ENCODE measurements at places on chromosomes 16 and 17. TPM values are rescaled to one million over a fixed set of nuclear protein-coding genes. Genes with fewer than 3 reads are reported as not detected.

GRCh38 chr17:64281962-64282752 is 19.1 kb upstream of the TEX2 start:
- no peak overlapping the region for H3K4me3 ChIP-seq
- no peaks in the 10 kb centered on the region for H3K36me3 ChIP-seq
- no peaks in the 10 kb centered on the region for H3K4me1 ChIP-seq
- H3K27ac ChIP-seq = no peak overlapping the region
- peak; percentile 62 for DNase-seq

DNA sequence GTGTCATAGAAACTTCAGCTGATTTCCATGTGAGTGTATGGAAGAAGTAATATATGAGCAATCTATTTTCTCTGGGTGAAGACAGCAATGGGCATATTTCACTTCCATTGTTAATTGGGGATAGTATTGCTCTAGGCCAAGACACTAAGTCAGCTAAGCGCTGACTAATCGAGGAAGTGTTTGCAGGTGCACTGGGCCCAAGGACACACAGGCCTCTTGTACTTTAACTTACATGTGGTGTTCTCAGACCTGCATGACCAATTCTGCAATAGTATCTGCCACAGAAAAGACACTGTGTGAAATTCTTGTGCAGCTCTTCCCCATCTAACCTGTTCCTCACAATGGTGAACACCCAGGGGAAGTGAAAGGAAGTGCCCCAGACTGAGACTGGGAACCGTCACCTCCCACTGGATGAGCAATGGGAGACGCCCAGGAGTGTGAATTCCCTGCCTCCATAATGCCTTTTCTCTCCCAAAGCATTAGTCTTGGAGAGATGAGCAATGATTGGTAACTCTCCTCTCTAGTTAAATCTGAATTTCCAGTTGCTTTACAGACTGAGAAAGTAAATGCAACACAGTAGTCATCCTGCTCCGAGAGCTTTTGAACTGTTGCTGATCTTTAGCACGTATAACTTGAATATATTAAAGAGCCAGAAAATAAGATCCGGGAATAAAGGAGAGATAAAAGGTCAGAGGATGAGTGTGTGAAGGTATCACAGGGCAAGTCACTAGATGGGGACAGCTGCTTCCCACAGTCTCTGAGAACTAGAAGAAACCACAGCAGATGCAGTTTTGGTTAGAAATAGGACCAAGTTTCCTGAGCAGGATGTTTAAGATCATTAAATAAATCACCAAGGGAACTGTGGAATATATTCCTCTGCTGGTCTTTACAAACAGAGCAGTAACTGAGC is 82.6 kb downstream of the CDK5R1 start:
- H3K27ac ChIP-seq = no peak overlapping the region
- H3K4me3 ChIP-seq = no peak overlapping the region
- peak; percentile 37 for DNase-seq
- no peaks in the 10 kb centered on the region for H3K4me1 ChIP-seq
- H3K36me3 ChIP-seq = no peaks in the 10 kb centered on the region
- H3K27me3 ChIP-seq = no peaks in the 10 kb centered on the region

DNA sequence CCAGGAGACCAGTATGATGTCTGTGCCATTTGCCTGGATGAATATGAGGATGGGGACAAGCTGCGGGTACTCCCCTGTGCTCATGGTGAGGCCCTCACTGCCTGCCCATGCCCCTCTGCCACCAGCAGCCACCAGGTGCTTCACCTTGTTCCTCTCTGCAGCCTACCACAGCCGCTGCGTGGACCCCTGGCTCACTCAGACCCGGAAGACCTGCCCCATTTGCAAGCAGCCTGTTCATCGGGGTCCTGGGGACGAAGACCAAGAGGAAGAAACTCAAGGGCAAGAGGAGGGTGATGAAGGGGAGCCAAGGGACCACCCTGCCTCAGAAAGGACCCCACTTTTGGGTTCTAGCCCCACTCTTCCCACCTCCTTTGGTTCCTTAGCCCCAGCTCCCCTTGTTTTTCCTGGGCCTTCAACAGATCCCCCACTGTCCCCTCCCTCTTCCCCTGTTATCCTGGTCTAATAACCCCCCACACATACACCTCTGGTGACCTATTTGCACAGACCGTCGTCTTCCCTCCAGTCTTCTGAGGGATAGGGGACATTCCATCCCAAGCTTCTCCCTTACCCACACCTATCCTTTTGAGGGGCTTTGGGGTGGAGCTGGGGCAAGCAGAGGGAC is 3.7 kb downstream of the PFN1 start:
- H3K27ac ChIP-seq = peak overlapping the region; percentile 33
- H3K4me1 ChIP-seq = peaks cover 10% of the 10 kb centered on the region
- no peak overlapping the region for H3K4me3 ChIP-seq
- DNase-seq = no peak

DNA sequence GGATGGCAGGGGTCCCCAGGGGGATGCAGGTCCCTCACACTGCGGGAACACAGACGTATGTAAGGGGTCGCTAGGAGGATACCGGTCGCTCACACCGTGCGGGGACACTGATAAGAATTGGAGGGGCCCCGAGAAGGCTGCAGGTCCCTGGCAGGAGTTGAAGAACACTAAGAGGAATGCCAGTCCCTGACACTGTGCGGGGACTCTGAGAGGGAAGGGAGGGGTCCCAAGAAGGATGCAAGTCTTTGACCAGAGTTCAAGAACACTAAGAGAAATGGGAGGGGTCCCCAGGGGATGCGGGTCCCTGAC is 510 bp downstream of the ERCC4 start:
- H3K27me3 ChIP-seq = no peaks in the 10 kb centered on the region
- peaks cover 3% of the 10 kb centered on the region for H3K4me1 ChIP-seq
- no peak for DNase-seq
- H3K27ac ChIP-seq = peak overlapping the region; percentile 18
- H3K36me3 ChIP-seq = peaks cover 7% of the 10 kb centered on the region

GRCh38 chr16:10835281-10835931 is 16.8 kb upstream of the TVP23A start:
- H3K27me3 ChIP-seq = no peaks in the 10 kb centered on the region
- 0 out of 2 replicates have a peak, but pooled peaks cover 2% of the 10 kb centered on the region for H3K4me1 ChIP-seq
- DNase-seq = no peak
- no peaks in the 10 kb centered on the region for H3K36me3 ChIP-seq
- H3K27ac ChIP-seq = no peak overlapping the region

- no peaks in the 10 kb centered on the region for H3K36me3 ChIP-seq
- peaks cover 16% of the 10 kb centered on the region for H3K4me1 ChIP-seq
- no peak overlapping the region for H3K27ac ChIP-seq
These were observed 35.5 kb upstream of the RPH3AL start for GRCh38 chr17:388087-388486.

DNA sequence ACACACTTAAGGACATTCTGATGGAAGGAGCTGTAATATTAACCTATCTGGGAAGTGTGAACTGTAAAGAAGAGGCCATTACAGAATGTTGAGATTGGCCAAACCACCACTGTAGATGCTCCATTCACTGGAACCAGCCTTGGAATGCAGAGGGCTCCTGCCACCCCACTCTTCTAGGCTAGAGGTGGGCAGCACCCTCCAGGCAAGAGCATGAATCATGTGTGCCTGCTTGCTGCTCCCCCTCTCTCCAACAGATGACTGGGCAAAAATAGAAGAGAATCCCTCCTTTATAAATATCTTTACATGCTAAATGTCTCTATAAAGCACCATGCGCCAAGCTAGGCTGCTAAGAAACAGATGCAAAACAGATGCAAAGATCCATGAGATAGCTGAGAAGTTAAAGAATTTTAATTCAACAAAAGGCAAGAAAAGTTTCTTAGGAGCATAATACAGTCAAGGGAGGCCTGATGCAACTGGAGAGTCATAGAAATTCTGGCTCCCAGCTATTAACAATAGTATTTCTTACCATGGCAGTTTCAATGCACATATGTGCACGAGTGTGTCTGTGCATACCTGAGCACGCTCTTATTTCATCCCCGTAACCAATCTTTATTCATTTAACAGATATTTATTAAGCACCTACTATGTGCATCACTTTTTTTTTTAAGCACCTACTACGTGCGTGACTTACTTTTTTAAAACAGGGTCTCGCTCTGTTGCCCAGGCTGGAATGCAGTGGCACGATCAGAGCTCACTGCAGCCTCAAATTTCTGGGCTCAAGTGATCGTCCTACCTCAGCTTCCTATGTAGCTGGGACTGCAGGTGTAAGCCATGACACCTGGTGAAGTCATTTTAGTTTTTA is 53.6 kb downstream of the GRIN2A start:
- no peak for DNase-seq
- H3K27me3 ChIP-seq = no peaks in the 10 kb centered on the region
- H3K36me3 ChIP-seq = no peaks in the 10 kb centered on the region
- no peaks in the 10 kb centered on the region for H3K4me1 ChIP-seq

GRCh38 chr17:68197997-68198930 is 49.6 kb upstream of the AMZ2 start:
- H3K27me3 ChIP-seq = peaks cover 67% of the 10 kb centered on the region
- peak overlapping the region; percentile 40 for H3K4me3 ChIP-seq
- no peak overlapping the region for H3K27ac ChIP-seq
- DNase-seq = peak; percentile 70
- H3K4me1 ChIP-seq = peaks cover 28% of the 10 kb centered on the region

DNA sequence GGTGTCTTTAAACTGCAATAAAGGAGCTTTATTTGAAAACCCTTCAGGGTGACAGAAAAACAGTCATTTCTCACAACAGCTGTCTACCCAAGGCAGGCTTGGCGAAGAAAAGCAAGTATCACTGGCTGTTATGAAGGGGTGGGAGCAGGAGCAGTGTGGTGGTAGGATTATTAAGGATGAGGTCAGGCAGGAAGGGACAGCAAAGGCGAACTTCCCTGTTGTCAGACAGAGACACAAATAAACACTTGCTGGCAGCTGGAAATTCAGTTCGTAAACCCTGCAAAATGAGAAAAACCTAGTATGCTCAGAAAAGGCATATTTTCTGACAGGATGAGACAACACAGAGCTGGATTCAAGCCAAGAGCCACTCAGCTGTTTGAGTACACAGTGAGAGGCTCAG is 416.3 kb upstream of the CDH5 start:
- H3K4me1 ChIP-seq = no peaks in the 10 kb centered on the region
- no peaks in the 10 kb centered on the region for H3K27me3 ChIP-seq
- DNase-seq = no peak
- H3K4me3 ChIP-seq = no peak overlapping the region
- no peak overlapping the region for H3K27ac ChIP-seq
- no peaks in the 10 kb centered on the region for H3K36me3 ChIP-seq

Gene MT4
- total RNA-seq = not detected

Gene KRT36
- total RNA-seq = not detected

Gene SERPINF2
- 1.6 TPM for total RNA-seq

All from H1 (cell line).